NCI-H2081 (cell line): ENCODE measurements at places on chromosomes 13 and 19.

GRCh38 chr19:15296353-15296752, 36.0 kb downstream of the BRD4 start:
- no peak for DNase-seq

DNA sequence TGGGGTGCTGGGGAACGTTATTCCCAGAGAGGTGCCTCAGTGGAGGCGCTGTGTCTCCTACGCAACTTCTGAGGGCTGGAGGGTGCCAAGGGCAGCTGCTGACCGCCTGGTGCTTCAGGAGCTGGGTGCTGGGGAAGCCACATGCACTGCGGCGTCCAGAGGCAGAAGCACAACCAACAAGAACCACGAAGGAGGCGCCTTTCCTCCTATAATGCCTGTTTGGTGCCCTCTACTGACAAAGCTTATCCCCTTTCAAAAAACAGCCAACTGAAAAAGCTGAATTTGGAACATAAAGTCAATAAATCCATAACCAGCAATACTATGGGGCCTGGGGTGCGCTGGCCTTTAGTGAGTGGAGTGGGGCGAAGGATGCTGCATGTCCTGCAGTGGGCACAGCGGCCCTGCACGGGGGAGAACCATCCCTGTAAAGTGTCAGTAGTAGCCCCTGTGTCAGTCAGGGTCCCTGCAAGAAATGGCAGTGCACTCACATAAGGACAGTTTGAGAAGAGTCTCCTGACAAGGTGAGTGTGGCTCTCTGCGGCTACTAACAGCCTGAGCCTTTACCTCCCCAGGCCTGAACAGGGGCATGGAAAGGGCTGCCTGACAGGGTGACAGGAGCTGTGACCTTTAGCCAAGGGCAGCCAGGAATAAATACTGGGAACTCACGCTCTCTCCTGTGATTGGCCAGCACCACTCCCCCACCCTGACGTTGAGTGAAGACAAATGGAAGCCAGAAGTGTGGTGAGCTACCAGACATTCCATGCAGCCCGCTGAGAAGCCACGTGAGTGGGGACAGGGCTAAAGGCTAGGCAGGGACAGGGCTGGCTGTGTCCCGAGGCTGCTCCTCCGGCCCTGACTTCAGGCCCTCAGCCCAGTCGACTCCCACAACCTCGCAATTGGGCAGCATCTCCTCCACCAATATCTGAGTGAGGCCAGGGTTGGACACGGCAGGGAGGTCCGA, 4.5 kb upstream of the B3GNT8 start:
- no peak for DNase-seq

- no peak for DNase-seq
These were observed 42.8 kb upstream of the GTF3A start for GRCh38 chr13:27381601-27382000.

DNA sequence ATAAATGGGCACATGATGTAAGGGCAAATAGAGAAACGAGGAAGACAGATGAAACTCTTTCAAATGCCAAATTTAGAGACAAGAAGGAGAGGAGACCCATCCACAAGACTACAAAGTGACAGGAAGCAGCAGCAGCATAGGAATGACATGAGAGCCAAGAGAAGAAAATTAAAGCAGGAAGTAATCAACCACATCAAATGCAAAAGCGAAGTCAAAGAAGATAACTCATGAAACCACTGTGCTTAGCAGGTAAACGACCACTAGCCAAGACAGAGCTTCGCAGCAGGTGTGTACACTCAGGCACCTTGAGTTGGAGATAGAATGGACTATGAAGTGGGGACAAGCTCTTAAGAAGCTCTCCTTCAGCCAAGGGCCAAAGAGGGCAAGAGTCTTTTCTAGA, 64.1 kb downstream of the KLF12 start:
- no peak for DNase-seq

DNA sequence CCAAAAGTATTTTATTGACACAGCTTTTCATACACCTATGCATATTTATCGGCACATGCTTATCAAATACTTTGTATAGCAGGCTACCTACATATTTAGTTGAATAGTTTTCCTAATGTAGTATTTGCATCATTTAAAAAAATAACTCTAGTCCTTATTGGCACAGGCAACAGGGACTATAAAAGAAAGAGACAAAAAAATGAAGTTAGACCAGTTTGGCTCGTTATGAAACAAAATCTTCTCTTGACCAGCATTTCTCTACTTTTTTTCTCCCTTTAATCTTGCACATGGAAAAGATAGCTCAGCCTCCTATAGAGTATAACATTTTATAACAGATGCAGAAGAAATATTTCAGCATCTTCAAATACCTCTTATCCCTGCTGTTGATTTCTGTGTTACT, 794.8 kb upstream of the MIR17HG start:
- no peak for DNase-seq

- DNase-seq, result no peak
These were observed 18.0 kb downstream of the APBA3 start for GRCh38 chr19:3743486-3743885.
